ENCODE measurements at places on chromosomes 16 and 17.
A peak's percentile ranks its signal among the peaks of the same experiment; 100 is the strongest.

GRCh38 chr16:24036614-24037013, 200.8 kb downstream of the PRKCB start:
- no peaks in the 10 kb centered on the region for H3K27me3 ChIP-seq
- no peak overlapping the region for H3K4me3 ChIP-seq
- DNase-seq, result no peak
- no peaks in the 10 kb centered on the region for H3K36me3 ChIP-seq
- H3K4me1 ChIP-seq, result no peaks in the 10 kb centered on the region

- no peak overlapping the region for H3K4me3 ChIP-seq
- H3K4me1 ChIP-seq, result peaks cover 20% of the 10 kb centered on the region
- H3K36me3 ChIP-seq, result peaks cover 17% of the 10 kb centered on the region
- H3K27ac ChIP-seq, result peak overlapping the region; percentile 12
- H3K27me3 ChIP-seq, result no peaks in the 10 kb centered on the region
Measured at GRCh38 chr17:29140051-29140621, 40.1 kb downstream of the MYO18A start.

- H3K27ac ChIP-seq, result no peak overlapping the region
- no peak overlapping the region for H3K4me3 ChIP-seq
- H3K4me1 ChIP-seq, result no peaks in the 10 kb centered on the region
- no peaks in the 10 kb centered on the region for H3K27me3 ChIP-seq
- H3K36me3 ChIP-seq, result no peaks in the 10 kb centered on the region
Measured at GRCh38 chr17:66692421-66692690, 142.6 kb upstream of the CACNG5 start.

DNA sequence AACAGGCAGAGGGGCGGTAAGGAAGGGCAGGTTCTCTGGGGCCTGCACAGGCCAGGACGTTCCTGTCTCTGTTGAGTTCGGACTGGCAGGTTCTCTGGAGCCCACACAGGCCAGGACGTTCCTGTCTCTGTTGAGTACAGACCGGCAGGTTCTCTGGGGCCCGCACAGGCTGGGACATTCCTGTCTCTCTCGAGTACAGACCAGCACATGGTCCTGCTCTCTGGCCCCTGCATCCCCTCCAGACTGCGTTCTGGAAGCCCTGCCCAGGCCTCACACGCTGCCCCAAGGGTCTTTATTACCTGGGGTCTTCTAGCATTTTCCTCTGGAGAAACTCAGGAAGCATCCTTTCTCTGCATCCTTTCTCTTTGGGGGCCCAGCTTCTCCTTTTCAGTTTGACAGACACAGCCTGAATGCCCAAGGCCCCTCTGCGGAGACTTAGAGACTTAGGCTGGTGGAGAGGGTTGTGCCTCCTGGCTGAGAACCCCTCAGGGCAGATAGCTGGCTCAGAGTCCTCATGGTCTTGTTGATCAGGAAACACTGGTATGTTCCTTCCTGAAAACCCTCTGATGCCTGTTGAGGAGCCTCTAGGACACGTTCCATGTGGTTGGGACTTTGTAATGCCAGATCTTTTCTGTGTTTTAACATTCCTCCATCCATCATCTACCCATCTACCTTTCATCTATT, 18.0 kb upstream of the GSE1 start:
- no peak overlapping the region for H3K4me3 ChIP-seq
- no peaks in the 10 kb centered on the region for H3K36me3 ChIP-seq
- no peaks in the 10 kb centered on the region for H3K27me3 ChIP-seq
- H3K27ac ChIP-seq, result no peak overlapping the region

DNA sequence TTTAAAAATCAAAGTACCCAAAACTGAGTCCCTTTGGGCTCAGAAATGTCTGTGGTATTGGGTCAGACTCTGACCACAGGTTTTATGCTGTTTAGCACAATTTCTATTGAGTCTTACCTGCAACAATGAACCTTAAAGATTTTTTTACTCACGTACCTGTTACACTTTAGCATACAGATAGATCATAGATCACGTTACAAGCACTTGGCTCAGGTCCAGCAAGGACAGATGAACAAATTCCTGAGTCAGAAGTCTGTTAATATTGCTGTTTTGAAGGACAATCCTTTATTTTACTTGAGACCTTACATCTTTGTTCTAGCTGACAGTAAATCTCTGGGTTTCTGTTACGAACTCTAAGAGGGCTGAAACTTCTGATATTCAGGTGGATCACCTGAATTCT, 12.8 kb downstream of the SLC7A6OS start:
- no peak overlapping the region for H3K4me3 ChIP-seq
- DNase-seq, result no peak
- peaks cover 25% of the 10 kb centered on the region for H3K4me1 ChIP-seq

DNA sequence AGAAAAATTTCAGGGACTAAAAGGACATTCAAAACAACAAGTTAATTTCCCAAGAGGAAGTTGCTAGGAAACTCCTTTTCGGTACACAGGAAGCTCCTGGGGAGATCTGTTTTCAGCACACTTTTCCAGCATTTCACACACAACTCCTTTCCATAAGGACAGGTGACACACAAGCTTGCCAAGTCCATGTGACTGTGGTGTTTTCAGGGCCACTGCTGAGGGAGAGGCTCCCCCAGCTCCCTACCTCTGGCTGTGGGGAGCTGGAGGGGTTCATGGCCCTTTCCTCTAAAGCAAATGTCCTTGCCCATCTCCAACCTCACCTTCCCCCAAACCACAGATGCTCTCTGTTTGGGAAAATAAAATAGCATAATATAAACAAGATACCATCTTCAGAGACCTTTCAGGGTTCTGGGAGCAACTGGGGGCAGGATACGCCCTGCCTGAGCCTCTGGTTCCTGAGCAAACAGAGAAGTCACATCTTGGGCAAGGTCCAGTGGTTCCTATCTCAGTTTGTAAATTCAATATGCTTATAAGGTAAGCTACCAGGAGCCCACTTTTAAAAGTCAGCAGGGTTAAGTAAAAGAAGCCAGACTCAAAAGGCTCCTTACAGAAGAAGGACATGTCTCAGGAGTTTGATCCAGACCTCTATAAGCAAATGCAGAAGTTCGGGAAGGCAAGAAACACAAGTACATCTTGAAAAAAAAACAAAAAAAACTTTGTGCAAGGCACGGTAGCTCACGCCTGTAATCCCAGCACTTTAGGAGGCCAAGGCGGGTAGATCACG, 3.0 kb downstream of the PDZD9 start:
- no peak for DNase-seq
- H3K36me3 ChIP-seq, result no peaks in the 10 kb centered on the region
- no peak overlapping the region for H3K27ac ChIP-seq

DNA sequence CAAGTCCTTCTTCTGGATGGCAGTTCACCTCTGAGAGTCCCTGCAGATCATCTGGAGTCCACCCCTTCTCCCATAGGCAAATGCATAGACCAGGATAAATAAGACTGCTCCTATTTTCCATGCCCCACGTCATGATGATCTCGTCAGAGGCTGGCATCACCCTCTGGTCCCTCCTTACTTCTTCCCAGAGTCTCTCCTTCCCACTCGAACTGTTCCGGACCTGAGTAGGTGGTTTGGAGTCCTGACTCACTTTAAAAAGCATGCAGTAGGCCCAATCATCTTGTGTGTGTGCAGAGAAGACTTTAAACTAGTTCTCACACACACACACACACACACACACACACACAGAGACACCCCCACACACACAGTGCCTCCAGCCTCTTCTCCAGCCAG, 72.0 kb downstream of the SOX9 start:
- no peaks in the 10 kb centered on the region for H3K27me3 ChIP-seq
- no peak overlapping the region for H3K27ac ChIP-seq
- DNase-seq, result no peak
- no peaks in the 10 kb centered on the region for H3K4me1 ChIP-seq
- no peaks in the 10 kb centered on the region for H3K36me3 ChIP-seq

GRCh38 chr17:18004345-18004744, 31.7 kb downstream of the DRC3 start:
- peaks cover 5% of the 10 kb centered on the region for H3K4me1 ChIP-seq
- H3K27ac ChIP-seq, result no peak overlapping the region
- DNase-seq, result no peak
- no peaks in the 10 kb centered on the region for H3K27me3 ChIP-seq

DNA sequence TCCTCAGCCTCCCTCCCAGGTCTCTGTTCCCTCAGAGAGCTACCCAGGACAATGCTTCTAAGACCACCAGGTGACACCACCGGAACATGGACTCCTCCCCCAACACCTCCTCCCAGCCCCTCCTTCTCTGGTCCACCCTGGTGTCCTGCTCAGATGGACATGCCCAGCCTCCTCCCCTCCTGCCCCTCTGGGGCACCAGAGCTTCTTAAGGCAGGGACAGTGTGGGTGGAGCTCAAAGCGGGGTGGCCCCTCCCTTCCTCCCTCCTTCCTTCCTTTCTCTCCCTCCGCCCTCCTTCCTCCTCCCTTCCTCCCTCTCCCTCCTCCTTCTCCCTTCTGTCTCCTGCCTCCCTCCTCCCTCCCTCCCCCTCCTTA, 22.7 kb downstream of the TRPV3 start:
- no peak overlapping the region for H3K27ac ChIP-seq
- H3K27me3 ChIP-seq, result no peaks in the 10 kb centered on the region
- no peaks in the 10 kb centered on the region for H3K36me3 ChIP-seq
- H3K4me1 ChIP-seq, result no peaks in the 10 kb centered on the region
- no peak overlapping the region for H3K4me3 ChIP-seq

- H3K27ac ChIP-seq, result no peak overlapping the region
- no peak overlapping the region for H3K4me3 ChIP-seq
- H3K36me3 ChIP-seq, result 0 out of 2 replicates have a peak, but pooled peaks cover 7% of the 10 kb centered on the region
- DNase-seq, result no peak
- H3K27me3 ChIP-seq, result no peaks in the 10 kb centered on the region
- peaks cover 5% of the 10 kb centered on the region for H3K4me1 ChIP-seq
Measured at GRCh38 chr17:57832314-57833178, 17.3 kb downstream of the MRPS23 start.

DNA sequence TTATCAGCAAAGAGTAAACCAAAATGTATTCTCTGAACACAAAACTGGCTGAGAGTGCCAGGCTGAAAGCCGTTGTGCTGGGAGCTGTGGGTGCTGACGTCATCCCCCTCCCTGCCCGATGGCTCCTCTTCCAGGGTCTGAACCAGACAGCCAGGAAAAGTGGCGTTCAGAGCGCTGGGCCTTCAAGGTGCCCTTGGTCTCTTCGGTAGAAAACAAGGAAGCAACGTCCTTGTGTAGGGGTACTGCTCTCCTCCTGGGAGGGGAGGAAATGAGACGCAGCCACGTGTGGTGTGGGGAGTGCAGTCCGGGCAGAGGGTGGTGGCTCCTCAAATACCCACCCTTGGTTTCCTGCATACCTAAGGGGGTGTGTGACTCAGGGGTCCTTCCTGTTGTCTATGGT, 394.7 kb downstream of the SEC14L1 start:
- H3K27me3 ChIP-seq, result peaks cover 4% of the 10 kb centered on the region
- no peaks in the 10 kb centered on the region for H3K4me1 ChIP-seq
- H3K36me3 ChIP-seq, result no peaks in the 10 kb centered on the region
- no peak overlapping the region for H3K4me3 ChIP-seq
- DNase-seq, result no peak

GRCh38 chr17:30824356-30825145, at the start of gene CRLF3:
Gene CRLF3, minus strand, starts transcription at chr17:30824692. Its CDS starts 41 bp downstream, at chr17:30824651.
- DNase-seq, result peak; percentile 86
- peak within 1 kb of the TSS; percentile 42 for H3K27ac ChIP-seq

DNA sequence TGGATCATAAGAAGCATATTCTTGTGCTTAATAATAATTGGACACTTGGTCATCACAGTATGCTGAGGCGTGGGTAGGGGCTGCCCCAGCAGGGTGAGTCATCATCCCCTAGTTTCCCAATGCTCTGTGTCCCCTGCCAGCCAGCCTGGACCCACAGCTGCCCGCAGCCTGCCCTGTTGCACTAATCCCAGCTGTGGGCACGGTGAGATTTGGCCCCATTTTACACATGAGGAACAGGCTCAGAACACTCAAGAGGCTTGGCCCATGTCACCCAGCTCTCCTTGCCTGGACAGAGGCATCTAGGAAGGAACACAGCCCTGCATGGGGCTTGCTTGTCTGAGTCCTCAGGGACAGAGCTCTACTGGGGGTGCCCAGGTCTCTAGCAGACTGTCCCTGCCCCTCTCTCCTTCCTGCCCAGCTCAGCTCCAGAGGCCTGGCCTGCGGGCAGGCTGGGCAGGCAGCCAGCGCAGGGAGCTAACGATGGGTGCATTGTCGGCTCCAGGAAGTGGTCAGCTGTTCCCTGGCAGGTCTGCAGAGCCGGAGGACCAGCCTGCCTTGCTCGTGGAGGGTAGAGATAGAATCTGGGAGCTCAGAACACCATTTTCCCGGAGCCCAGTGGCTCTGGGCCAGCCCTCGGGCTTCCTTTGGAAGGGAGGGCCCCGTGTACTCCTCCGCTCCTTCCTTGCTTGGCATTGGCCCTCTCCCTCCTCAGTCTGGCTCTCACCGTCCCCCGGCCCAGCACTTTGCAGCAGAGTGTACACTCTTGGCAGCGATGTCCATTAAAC, 189.4 kb downstream of the RAB11FIP4 start:
- H3K27ac ChIP-seq, result peak overlapping the region; percentile 84
- H3K36me3 ChIP-seq, result no peaks in the 10 kb centered on the region
- peaks cover 40% of the 10 kb centered on the region for H3K4me1 ChIP-seq

DNA sequence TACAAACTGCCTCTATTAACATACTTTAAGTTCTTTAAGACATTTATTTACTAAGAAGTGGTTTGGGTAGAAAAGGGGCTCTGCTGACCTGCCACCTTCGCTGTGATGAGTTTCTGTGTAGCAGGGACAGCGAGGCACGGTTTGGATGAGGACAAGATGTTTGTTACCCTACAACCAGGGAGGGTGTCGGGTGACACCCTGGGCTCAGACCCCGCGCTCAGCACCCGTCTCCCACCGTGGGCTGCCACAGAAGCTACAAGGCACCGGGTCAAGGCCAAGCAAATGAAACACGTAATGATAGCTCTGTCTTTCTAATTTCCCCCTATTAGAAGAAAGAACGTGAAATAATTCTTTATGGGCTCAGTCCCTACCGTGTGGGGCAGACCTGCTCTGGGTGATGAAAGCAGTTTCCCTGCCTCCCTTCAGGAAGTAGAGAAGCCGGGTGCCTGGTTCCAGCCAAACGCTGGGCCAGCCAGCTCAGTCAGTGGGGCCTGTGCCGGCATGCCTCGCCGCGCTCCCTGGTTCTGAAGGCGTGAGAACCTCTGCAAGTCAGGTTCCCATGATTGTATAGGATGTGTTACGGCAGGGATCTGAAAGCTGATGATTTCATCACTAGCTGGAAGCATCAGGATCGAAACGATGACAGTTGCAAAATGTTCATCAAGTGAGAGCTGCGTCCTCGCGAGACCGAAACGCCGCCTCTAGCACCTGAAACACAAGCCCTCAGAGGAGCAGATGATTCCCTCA, 3.9 kb downstream of the ZNF750 start:
- peak; percentile 99 for DNase-seq
- peak overlapping the region; percentile 75 for H3K27ac ChIP-seq
- no peaks in the 10 kb centered on the region for H3K27me3 ChIP-seq
- no peak overlapping the region for H3K4me3 ChIP-seq
- peaks cover 50% of the 10 kb centered on the region for H3K4me1 ChIP-seq

- no peaks in the 10 kb centered on the region for H3K4me1 ChIP-seq
- no peak overlapping the region for H3K4me3 ChIP-seq
- H3K36me3 ChIP-seq, result no peaks in the 10 kb centered on the region
Measured at GRCh38 chr17:19579192-19579761, 45.6 kb downstream of the SLC47A1 start.

DNA sequence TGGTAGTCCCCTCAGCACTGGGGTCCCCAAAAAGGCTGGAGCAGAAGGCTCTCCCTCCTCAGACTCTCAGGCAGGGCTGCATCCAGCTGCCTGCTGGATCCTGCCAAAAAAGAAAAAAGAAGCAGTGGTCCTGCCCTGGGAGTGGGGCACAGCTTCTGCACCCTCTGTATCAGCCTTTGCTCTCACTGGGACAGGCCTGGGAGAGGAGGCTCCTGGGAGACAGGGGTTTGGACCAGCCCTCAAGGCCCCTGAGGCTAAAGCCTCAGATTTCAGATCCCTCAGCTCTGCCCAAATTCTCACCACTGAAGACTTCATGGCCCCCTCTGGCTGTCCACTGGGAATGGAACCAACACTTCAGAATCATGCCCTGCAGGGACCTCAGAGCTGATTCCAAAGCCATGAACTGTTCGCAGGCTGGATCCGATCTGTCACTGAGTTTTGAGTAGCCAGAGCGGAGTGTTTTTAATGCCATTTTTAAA, 96.9 kb downstream of the C16orf78 start:
- H3K4me1 ChIP-seq, result no peaks in the 10 kb centered on the region
- no peaks in the 10 kb centered on the region for H3K27me3 ChIP-seq
- DNase-seq, result no peak
- H3K27ac ChIP-seq, result no peak overlapping the region
- H3K4me3 ChIP-seq, result no peak overlapping the region
